Umbilical cord (tissue), 2 donors: ENCODE measurements at places on chromosomes 1 and 21. TPM values are rescaled to one million over a fixed set of nuclear protein-coding genes. Genes with fewer than 3 reads are reported as not detected.

GRCh38 chr1:106956721-106957120 lies 99.8 kb upstream of the PRMT6 start:
- no peak for DNase-seq

The NLRP3 gene
- total RNA-seq: 4.6 TPM

The SLC16A4 gene
- total RNA-seq: 14.4 TPM

DNA sequence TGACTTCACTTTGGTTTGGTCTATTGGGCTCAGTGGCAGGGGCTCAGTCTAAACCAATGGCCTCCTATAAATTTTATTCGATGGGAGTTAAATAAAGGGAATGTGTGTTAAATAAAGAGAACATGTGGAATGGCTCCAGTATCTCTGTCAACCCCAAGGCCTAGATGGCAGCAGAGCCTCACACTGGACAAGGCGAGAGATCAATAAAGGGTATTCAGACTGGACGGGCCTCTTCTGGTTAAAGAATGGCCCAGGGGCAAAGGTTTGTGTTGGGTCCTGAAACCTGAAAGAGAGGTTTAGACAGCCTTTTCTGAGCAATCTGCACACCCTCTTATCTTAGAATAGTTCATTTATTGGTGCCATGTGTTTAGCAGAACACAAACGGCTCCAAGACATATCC lies 34.7 kb downstream of the SH3BP5L start:
- no peak for DNase-seq

The WDR64 gene
- total RNA-seq: 1.7 TPM

The TMOD4 gene
- total RNA-seq: not detected

DNA sequence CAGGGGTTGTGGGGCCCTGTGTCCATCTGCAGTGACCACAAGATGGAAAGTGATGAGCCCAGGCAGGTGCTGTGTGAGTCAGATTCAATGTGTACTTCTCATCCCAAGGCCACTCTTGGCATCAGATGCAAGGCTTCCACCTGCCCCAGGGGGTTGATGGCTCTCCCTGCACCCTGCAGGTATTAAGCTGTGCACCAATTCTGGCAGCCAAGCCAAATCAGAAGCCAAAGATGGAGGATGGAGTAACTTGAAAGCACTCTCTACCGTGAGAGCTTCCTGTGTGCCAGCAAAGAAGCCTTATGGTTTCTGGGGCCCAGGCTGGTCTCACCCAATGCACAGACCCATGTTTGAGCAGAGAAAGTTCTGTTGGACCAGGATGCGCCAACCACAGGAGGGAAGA lies 44.3 kb upstream of the TENT5C start:
- no peak for DNase-seq

GRCh38 chr1:9780554-9781110 lies 43.1 kb downstream of the CLSTN1 start:
- no peak for DNase-seq

DNA sequence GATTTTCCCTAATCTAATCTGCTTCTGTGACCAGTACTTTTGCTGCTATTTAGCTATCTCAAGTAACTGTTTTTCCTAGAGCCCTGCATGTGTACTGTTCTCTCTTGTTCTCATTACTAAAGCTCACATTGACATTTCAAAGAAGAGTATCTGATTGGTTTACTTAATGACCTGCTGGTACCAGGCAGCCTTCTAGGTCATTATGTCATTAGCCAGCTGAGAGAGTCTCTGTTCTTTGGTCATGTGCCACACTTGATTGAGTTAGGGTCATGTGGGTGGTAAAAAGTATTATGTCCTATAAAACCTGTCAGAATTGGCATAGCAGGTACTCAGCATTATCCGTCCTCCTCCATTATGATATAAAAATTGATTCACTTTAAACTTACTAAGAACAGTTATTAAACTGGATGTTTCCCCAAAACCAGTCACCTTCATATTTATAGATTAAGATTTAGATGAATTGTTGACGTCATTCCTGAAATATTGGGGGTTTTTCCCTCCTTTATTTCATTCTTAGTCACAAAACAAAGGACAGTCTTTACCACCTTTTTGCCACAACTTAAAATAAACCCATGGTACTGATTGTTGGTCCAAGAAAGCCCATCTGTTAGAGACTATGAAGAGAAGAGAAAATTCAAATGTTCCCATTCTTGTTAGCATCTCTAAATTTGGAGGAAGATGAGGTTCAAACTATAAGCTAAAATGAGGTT lies 22.2 kb downstream of the FNDC5 start:
- no peak for DNase-seq
